ENCODE measurements at places on chromosomes 16 and 17. TPM values are rescaled to one million over a fixed set of nuclear protein-coding genes. Genes with fewer than 3 reads are reported as not detected.

Gene CRYM
- total RNA-seq: not detected

Gene CRISPLD2
- 261 TPM for total RNA-seq

Gene MYH4
- not detected for total RNA-seq

Gene BIRC5
- 0.83 TPM for total RNA-seq

Gene GJC1
- total RNA-seq: 1.4 TPM

Gene RNF222
- not detected for total RNA-seq

Gene CCDC200
- not detected for total RNA-seq

Gene ALOX15B
- 3.3 TPM for total RNA-seq

Gene KRT36
- not detected for total RNA-seq

- peak; percentile 62 for DNase-seq
These were observed 20.9 kb upstream of the CLEC18A start for GRCh38 chr16:69930117-69930776.

GRCh38 chr16:85369741-85370528 is 243.2 kb upstream of the GSE1 start:
- DNase-seq: peak; percentile 69

GRCh38 chr17:60468371-60468770 is 46.1 kb downstream of the CHCT1 start:
- no peak for DNase-seq

DNA sequence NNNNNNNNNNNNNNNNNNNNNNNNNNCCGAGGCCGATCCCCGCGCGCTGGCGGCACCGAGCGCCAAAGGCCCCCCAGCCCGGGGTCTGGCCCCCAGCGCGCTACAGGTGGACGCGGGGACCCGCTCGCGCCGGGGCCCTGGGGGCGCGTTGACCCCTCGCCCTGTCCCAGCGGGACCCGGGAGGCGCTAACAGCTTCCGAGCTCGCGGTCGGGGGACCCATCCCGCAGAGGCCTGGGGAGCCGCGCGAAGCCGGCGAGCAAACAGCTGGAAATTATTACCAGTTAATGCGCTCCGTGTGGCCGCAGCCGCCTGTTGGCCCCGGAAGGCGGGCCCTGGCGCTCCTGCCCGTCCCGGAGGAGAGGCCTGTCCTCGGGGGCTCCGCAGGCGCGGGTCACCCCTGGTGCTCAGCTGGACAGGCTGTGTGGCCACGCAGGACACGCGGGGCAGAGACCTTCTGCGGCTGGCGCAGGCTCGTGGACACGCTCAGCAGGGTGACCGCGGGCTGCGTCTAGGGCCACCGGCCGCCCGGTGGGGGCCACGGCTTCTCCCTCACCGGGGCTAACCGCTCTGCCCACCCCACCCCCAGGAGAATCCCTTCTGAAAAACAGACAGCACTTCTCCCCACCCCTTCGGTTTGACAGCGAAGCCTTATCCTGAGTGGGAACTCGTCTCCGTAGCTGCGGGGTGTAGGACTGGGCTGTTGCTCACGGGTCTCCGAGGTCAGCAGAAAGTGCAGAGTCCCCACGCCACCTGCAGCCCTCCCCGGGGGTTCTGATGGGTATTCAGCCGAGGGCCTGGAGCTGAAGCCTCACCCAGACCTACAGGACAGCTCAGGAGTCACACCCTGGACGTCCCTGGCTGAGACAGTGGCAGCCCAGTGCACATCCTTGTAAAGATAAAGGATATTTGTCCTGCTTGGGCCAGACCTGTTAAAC is 138.7 kb upstream of the RPH3AL start:
- DNase-seq: peak; percentile 52

GRCh38 chr17:56979091-56979480 is 1.2 kb downstream of the SCPEP1 start:
- no peak for DNase-seq

GRCh38 chr17:55332296-55333041 is 67.7 kb downstream of the HLF start:
- peak; percentile 61 for DNase-seq

DNA sequence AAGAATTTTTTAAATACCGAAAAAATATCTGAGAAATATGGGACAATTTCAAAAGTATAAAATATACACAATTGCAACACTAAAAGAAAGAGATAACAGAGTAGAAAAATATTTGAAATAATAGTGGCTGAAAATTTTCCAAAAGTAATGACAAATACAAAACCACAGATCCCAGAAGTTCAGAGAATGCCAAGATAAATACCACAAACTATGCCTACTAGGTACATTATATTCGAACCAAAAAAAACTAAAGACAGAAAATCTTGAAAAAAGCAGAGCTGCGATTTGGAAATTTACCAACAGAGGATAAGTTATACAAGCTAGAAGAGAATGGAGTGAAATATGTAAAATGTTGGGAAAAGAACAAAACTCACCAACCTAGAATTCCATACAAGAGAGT is 191.3 kb upstream of the ELAC2 start:
- no peak for DNase-seq

DNA sequence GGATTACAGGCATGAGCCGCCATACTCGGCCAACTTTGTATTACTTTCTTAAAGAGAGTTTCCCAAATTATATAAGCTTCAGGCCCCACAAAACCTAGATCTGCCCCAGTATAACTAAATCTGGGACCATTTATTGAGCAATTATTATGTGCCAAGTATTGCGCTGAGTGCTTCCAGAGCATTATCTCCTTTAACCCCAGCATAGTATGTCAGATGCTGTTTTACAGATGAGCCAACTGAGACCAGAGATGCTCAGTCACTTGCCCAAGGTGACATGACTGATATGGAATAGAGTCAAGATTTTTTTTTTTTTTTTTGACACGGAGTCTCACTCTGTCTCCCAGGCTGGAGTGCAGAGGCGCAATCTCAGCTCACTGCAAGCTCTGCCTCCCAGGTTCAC is 1.9 kb upstream of the ERBB2 start:
- no peak for DNase-seq

- DNase-seq: no peak
These were observed 2.2 kb downstream of the LMF1 start for GRCh38 chr16:968620-969019.

- DNase-seq: peak; percentile 54
These were observed 390 bp downstream of the MNT start for GRCh38 chr17:2400474-2400866.

Data from thyroid gland (tissue), 4 donors.